Endodermal cell (in vitro differentiated cells): ENCODE measurements at places on chromosomes 2 and 18. TPM values are rescaled to one million over a fixed set of nuclear protein-coding genes. Genes with fewer than 3 reads are reported as not detected.
A peak's percentile ranks its signal among the peaks of the same experiment; 100 is the strongest.

DNA sequence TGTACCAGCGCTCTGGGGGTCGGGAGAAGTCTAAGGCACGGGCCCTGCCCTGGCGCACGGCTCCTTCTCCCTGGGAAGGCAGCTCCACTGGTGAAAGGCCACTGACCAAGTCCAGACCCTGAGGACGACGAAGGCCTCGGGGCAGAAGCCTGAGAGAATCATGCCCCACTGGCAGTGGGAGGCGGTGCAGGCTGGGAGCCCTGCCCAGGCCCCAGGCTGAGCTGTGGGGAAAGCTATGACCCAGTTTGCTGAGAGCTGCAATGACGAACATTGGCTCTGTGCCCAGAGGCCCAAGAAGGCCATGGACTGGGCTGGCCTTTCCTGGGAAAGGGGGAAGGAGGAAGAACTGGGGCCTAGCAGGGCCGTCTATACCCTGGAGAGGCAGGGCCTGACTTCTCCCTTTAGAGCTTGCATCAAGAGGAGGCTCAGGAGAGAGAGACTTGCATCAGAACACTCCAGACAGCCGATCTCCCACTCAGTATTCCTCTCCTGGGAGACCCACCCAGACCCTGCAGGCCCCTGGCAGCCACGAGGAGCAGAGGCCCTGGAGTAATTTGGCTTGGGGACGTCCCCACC lies 32.9 kb downstream of the HS1BP3 start:
- DNase-seq: peak; percentile 74

GRCh38 chr2:236726701-236727450 lies 157.3 kb downstream of the ACKR3 start:
- DNase-seq: no peak

GRCh38 chr2:240965296-240965904 lies 33.0 kb upstream of the SNED1 start:
- DNase-seq: peak; percentile 36

DNA sequence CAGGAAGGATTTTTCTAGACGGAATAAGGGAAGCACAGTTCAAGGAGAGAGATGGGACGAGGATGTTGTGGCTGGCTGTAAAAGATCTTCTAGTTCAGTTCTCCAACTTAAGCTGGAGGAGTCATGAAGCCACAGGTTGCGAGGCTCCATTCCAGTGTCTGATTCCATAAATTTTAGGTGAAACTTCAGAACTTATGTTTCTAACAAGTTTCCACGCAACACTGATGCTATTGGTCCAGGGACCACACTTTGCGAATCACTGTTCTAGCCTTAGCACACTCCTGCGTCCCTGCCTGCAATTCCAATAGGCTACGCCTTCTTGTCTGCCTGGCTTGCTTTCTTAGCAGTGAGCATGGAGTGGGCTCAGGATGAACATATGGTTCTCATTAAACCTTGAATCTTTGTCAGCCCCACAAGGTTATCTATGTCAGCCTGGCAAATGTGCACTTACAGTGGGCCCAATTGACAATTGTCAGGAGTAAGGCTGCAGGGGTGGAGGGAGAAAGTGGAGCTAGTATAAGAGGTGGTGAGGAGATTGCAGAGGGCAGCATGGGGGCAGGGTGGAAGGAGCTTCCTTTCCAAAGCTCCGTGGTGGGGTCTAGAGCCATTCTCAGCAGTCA lies 438.1 kb upstream of the ST6GAL2 start:
- no peak for DNase-seq

GRCh38 chr2:23679044-23679443 lies 247.9 kb downstream of the ATAD2B start:
- DNase-seq: no peak

DNA sequence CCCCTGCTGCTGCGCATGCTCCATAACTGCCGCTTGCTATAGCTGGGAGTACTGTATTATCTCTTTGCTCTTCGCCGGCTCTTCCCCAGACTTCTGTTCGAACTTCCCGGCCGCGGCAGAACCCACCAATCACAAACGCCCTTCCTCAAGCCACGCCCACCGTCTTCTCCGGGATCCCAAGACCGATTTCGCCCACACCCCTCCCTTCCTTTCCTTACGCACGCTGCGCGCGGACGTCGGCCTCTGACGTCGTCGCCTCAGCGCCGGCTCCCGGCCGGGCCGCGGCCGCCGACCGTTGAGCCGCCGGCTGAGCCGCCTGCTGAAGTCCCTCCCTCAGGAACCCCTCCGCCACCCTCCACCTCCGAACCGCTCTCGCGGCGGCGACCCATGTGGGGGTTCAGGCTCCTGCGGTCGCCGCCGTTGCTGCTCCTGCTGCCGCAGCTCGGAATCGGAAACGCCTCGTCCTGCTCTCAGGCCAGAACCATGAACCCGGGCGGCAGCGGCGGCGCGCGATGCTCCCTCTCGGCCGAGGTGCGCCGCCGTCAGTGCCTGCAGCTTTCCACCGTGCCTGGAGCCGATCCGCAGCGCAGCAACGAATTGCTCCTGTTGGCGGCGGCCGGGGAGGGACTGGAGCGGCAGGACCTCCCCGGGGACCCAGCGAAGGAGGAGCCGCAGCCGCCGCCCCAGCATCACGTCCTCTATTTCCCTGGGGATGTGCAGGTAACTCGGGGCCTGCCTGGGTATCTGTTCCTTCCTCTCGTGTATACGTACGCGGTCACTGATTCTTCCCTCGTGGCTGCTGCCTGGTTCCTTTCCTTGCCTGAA lies at the start of gene C2orf69:
C2orf69 (plus strand) TSS at position 242 of the 825 bp plus-strand sequence; CDS start at position 388, 146 bp downstream.
- DNase-seq: peak; percentile 100

- no peak for DNase-seq
Measured at GRCh38 chr2:189265696-189266320, 86.2 kb upstream of the COL5A2 start.

DNA sequence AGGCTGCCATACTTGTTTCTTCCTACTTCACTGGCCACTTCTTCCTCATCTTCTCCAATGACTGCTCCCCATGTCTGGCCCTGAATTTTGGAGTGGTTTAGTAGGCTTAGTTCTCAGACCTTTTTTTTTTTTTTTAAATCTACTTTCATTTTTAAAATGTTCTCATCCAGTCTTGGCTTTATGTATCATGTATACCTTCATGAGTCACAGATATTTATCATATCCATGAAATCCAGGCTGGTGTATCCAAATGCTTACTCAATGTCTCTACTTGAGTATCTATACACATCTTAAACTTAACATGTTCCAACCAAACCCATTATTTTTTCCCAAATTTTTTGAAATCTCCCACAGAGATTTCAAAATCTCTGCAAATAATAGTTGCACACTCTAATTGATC lies 26.3 kb upstream of the CFAP36 start:
- no peak for DNase-seq

GRCh38 chr18:46622999-46623398 lies 34.0 kb downstream of the LOXHD1 start:
- no peak for DNase-seq

DNA sequence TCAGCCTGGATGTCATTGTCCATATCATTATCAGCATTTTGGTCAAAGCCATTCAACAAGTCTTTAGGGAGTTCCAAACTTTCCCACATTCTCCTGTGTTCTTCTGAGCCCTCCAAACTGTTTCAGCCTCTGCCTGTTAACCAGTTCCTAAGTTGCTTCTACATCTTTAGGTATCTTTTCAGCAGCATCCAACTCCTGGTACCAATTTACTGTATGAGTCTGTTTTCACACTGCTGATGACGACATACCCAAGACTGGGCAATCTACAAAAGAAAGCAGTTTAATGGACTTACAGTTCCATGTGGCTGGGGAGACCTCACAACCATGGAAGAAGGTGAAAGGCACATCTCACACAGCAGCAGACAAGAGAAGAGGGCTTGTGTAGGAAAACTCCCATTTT lies 94.2 kb downstream of the GULP1 start:
- DNase-seq: no peak

The DUSP2 gene
- total RNA-seq: 2.1 to 3.4 TPM (median 2.2 TPM) in 3 replicates

GRCh38 chr2:196168181-196168580 lies 3.2 kb downstream of the STK17B start:
- DNase-seq: no peak

The RNF138 gene
- total RNA-seq: 41.4 to 66.4 TPM (median 59.6 TPM) in 3 replicates

- no peak for DNase-seq
Measured at GRCh38 chr2:188677142-188677541, 297.0 kb upstream of the COL3A1 start.

The HOXD8 gene
- 0.31 TPM in 1 of 3 replicates, not detected in the others for total RNA-seq

The SGPP2 gene
- total RNA-seq: 2.3 TPM in 1 of 3 replicates, not detected in the others

The DDX1 gene
- total RNA-seq: 116 and 120 TPM in 2 replicates

DNA sequence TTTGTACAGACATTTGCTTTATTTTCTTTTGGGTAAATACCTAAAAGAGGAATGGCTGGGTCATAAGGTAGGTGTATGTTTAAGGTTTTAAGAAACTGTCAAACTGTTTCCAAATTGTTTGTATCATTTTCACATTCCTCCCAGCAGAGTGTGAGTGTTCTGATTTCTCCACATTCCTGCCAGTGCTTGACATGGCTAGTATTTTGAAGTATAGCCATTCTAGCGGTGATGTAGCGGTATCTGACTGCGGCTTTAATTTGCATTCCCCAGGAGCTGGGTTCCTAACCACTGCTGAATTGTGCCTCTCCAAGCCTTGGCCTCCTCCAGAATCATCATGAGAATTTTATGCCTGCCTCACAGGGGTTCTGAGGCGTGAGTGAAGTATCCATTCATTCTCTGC lies 61.8 kb upstream of the ARL4C start:
- no peak for DNase-seq

GRCh38 chr2:208222351-208222750 lies 32.5 kb downstream of the IDH1 start:
- DNase-seq: no peak

- peak; percentile 87 for DNase-seq
Measured at GRCh38 chr18:26103579-26103978, 13.2 kb upstream of the SS18 start.

The YES1 gene
- 78.8 and 80.1 TPM in 2 replicates for total RNA-seq

The PRSS56 gene
- total RNA-seq: not detected in 2 replicates

DNA sequence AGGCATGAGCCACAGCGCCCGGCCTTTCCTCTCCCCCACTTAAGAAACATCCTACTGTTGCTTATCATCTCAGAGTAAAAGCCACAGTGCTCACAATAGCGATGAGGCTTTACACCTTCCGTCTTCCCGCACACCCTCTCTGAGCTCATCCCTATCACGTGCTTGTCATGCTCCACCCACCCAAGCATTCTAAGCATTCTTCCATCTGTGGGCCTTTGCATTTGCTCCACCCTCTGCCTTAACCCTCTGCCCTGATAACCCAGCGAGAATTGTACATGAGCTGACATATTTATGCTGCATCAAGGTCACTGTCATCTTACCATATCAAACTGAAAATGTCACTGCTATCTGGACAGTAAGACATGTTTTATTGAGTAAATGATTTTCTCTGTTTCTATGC lies 22.6 kb downstream of the FOXI3 start:
- DNase-seq: peak; percentile 77

DNA sequence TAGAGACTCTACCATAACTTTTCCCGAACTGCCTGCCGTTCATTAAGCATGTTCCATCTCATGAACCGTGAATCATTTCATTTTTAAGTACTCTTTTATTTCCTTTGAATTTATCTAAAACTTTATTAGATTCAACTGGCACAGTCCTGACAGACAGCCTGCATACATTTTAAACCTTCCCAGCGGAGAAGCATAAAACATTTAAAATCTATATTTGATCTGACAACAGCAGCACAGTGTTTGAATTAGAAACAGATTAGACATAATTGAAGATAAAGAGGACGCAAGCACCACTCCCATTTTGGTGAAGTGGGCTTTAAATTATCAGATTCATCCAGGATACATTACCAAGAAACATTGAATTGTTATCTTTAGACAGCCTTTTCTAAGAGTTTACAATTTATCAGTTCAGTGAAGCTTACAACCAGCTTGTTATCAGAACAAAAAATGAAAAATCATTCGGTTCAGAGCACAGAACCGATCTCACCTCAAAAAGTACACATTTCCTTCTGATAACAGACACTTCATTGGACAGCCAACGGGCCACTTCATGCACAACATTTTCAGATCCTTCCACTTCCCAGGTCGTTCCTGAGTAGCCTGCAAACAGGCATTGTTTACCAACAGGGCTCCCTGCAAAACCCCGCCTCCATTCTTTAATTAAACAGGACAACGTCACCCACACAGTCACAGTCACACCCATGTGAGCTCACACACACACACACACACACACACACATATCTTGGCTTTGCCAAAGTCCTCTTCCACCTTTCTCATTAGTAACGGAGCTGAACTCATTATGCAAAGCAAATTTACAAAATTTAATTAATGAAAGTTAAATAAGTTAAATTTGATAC lies 171.2 kb downstream of the SP3 start:
- no peak for DNase-seq

DNA sequence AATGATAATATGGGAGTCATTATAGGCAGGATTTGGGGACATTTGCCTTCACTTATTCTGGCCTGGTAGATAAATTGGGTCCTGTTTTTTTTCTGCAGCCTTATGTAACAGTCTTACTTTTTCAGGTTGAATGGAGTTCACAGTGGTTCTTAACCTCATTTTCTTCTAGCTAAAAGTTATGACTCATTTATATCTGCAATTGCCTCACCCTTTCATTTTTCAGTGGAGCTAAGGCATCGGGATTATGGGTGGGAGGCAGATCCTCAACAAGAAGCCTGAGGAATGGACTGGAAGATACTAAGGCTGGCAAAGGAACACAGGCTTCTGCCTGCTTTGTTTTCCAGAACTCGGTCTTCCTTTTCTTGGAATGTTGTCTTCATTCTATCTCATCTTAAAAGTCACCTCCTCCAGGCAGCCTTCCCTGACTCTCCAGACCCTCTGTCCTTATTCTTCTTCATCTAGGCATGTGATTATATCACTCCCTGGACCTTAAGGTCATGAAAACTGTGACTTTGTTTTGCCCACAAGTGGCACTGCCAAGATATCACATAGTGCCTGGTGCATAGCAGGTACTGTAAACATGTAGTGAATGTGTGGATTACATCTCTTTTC lies 41.0 kb upstream of the ACSL3 start:
- no peak for DNase-seq

The DARS1 gene
- 75.9 and 80.3 TPM in 2 replicates for total RNA-seq
